Upper lobe of right lung (tissue), 1 donor: ENCODE measurements at places on chromosomes 16 and 17.
A peak's percentile ranks its signal among the peaks of the same experiment; 100 is the strongest.

- DNase-seq = no peak
These were observed 12.1 kb upstream of the EDC4 start for GRCh38 chr16:67860589-67861398.

DNA sequence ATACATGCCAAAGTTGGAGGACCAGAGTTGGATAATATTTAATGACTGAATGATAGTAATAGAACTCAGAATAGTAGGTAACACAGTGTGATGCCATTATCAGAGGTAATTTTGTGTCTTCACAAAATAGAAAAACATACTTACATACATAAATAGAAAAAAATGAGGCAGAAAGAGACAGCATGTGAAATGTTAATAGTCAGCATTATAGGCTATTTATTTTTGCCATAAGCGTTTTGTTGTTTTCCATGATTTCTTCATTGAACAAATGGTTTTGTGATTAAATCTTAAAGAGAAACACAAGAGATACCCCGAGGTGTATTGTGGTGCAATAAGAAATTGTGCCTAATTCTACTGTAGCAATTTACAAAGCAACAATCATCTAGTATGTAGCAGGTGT lies 626.3 kb downstream of the KCNJ2 start:
- no peak for DNase-seq

- no peak for DNase-seq
These were observed 37.4 kb upstream of the DLX4 start for GRCh38 chr17:49931416-49932137.

GRCh38 chr17:59107306-59107670 lies 608 bp upstream of the TRIM37 start:
- DNase-seq = no peak

DNA sequence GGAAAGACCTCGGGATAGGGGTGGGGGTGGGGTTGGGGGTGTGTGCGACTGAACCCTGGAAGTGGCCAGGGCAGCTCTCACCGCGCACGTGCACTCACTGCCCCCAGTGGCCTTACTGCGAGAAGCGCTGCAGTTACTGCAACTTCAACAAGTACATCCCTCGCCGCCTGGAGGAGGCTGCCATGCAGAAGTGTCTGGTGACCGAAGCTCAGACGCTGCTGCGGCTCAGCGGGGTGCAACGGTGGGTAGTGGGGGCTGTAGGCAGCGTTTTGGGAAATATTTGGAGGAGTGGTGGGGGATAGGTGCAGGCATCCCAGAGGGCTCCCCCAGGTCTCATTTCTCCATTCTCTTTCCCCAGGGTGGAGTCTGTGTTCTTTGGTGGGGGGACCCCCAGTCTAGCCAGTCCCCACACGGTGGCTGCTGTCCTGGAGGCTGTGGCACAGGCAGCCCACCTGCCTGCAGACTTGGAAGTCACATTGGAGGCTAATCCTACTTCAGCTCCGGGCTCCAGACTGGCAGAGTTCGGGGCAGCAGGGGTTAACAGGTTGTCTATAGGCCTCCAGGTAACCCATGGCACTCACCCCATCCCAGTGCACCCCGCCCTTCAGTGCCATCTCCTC lies 972 bp downstream of the RSAD1 start:
- DNase-seq = peak; percentile 90

DNA sequence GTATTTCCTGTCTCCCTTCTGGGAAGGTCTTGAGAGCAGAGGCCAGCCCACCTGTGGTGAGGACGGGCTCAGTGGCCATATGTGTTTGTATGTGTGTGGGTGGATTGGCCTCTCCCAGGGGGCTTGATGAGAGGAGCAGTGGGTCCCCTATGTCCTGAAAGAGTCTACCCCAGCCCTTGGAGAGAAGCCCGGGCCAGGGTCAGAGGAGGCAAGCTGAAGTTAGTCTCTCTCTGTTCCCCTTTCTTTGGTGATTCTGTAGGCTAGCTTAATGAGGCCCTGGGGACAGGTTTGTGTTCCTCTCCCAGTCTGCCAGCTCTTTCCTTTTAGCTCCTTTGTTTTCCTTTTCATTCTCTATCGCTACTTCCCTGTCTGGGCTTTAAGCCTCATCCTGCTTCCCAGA lies 23.8 kb upstream of the NFATC3 start:
- DNase-seq = no peak

- peak; percentile 88 for DNase-seq
These were observed 56.6 kb upstream of the GSE1 start for GRCh38 chr16:85556456-85557082.

DNA sequence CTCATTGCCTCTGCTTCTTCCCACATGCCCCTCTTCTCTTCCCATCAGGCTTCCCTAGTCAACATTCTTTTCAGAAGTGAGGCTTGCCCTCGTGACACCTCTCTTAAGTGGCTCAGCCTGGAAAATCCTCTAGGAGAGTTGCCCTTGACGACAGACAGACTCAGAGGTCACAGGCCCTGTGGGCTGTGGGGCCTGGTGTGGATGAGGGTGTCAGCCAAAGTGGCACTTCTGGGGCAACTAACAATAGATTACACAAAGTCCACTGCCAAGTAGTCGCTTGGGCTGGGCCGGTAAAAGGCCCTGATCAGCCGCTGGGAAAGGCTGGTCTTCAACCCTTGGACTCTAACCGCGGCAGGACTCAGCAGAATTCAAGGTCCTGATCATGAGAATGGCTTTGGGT lies 33.7 kb upstream of the METTL16 start:
- peak; percentile 80 for DNase-seq

GRCh38 chr16:52758473-52758855 lies 211.5 kb upstream of the TOX3 start:
- no peak for DNase-seq

- peak; percentile 87 for DNase-seq
These were observed at the start of gene ARHGAP27 for GRCh38 chr17:45432405-45433158. TSS of gene ARHGAP27 (minus strand) at chr17:45432870. CDS start at chr17:45430279, 2,591 bp downstream.

- no peak for DNase-seq
These were observed 93.2 kb upstream of the TOB1 start for GRCh38 chr17:50959341-50959740.

GRCh38 chr17:71184716-71185115 lies 936.1 kb upstream of the SOX9 start:
- no peak for DNase-seq

GRCh38 chr17:9285602-9286427 lies 264.5 kb downstream of the NTN1 start:
- DNase-seq = no peak

DNA sequence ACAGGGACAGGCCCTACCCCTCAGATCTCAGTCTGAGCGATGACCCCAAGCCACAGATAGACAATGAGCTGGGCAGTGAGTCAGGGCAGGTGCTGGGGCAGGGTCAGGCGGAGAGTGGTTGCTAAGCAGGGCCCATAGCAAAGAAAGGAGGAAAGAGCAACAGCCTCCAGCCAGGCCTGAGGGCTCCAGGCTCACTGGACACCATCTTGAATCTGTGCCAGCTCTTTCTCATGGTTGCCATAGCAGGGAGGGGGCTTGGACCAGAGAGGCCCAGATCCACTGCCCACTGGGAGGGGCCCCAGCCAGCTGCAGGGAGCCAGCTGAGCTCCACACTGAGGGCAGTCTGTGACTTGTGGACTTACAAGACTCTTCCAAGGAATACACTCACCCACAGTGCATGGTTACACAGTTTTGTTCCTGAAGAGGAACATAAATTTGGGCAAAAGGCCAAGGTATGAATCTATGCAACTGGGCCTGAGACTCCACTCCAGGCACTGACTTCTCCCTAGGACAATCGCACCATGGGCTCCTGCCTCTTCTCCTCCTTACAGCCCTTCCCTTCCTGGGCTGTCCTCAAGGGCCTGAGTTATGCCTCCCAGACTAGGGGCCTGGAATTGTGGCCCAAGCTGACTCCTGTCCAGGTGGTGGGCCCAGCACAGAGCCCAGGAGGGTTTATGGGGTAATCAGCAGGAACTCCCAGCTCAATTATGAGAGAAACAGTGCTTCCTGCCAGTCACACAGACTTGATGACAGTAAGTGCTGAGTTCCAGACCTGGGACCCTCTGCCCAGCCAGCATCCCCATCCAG lies 59.9 kb downstream of the BEAN1 start:
- DNase-seq = no peak

DNA sequence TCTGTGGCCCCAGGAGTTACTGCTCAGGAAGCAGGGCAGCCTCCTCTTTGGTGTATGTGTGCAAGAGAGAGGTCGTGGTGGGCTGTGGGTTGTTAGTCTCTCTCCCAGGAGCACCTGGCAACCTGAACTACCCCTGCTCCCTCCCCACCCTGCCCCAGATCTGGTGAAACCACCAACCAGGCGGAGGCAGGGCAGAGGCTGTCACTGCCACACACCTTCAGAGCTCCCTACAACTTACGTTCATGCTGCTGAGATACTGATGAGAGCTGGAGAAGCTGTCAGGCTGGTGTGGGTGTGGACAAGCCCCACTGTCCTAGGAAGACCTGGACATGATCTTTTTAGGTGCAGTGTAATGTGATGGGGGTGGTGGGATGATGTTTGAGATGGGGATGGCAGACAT lies 24.3 kb downstream of the GOSR2 start:
- DNase-seq = no peak

- no peak for DNase-seq
These were observed 147.9 kb downstream of the MAF start for GRCh38 chr16:79452671-79453070.

DNA sequence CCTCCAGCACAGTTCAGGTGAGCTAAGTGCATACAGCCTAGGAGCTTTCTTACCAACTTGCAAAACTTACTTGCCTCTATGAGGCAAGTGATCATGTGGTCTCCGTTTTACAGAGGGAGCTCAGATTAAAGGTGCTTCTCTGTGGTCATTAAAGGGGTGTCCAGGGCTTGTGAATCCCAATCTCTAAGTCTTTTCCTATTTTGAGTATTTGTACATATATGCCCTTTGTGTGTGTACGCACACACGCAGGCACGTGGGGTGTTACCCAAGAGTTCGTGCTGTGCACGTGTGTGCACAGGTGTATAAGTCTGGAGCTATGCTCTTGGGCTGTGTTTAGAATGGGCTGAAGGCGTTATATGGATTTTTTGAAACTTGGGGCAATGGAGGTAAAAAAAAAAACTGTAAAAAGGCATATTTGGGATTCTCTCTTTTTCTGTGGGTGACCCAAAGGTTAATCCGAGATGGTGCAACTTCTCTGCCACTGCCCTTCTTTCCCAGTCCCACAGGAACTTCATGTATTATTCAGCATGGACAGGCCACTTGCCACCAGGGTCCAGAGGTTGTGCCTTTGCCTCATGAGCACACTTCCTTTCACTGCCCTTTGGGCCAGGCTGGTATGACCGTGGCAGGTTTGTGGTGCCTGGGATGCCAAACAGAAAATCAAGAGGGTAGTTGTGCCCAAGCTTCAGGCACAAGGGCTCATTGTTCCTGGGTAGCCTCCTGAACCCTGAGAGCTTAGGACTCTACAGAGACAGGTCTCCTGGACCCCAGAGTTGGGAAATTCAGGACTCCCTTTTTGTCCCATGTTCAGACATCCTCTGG lies 1.5 kb downstream of the ABCC3 start:
- DNase-seq = no peak

GRCh38 chr17:44794851-44795413 lies 35.2 kb downstream of the GJC1 start:
- peak; percentile 38 for DNase-seq

DNA sequence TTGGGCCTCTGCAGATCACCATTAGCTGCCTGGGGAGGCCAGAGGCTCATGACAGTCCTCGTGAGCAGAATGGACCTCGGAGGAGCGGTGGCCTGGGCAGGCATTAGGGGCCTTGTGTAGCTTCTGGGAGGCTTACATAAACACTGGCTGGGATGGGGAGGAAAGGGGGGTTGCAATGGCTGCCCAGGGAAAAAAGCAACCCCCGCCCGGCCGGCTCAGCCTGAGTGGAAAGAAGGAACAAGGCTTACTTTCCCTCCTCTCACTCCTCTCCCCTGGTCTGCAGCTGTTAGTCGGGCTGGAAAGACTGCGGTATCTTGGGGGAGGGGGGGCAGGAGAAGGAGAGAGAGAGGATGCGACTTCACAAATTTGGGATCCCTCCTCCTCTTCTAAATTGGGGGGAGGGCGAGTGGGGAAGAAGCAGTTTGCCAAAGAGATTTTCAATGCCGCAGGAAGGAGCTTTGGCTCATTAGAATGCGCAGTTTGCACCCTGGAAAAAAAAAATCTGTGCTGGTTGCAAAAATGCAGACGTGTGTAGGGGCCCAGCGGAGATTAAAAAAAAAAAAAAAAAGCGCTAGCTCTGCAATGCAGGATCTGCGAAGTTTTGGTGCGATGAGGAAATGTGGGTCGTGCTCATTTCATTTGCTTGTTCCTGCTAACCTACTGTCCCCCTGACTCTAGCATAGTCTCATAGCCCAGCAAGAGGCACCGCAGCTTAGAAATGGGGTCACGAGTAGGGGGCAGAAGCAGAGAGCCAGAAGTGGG lies 6.6 kb upstream of the NR1D1 start:
- DNase-seq = no peak

GRCh38 chr16:72198771-72199201 lies 26.8 kb upstream of the PMFBP1 start:
- no peak for DNase-seq

- DNase-seq = no peak
These were observed 5.1 kb upstream of the SPAG7 start for GRCh38 chr17:4972752-4973151.

DNA sequence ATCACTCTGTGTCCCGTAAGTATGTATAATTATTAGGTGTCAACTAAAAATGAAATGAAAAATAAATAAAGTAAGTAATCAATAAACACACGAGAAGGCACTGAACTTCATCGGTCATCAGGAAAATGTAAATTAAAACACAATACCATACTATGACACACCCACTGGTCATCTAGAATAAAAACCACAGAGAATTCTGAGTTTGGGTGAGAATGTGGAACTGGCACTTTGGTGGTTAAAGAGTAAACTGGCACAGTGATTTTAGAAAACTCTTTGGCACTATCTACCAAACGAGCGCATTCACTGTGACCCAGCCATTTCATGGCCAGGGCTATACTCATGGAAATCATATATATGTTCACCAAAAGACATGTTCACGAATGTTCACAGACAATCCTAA lies 98.2 kb downstream of the HS3ST3A1 start:
- no peak for DNase-seq

DNA sequence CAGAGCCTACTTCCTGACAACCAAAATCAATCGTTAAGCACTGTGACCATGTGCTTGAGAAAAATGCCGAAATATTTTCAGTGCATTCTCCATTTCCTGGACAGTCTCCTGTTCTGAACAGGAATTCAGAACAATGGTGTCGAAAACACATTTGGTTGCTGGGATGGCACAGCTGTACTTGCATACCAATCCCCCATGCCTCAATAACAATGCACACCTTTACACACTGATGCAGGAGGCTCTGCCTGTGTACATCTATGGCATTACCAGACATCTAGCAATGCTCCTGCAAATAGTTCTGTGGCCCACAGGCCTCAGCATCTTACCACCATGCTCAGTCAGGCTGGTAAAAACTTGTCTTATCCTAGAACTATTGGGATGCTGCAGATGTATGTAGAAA lies 6.2 kb downstream of the CHTF8 start:
- DNase-seq = no peak

DNA sequence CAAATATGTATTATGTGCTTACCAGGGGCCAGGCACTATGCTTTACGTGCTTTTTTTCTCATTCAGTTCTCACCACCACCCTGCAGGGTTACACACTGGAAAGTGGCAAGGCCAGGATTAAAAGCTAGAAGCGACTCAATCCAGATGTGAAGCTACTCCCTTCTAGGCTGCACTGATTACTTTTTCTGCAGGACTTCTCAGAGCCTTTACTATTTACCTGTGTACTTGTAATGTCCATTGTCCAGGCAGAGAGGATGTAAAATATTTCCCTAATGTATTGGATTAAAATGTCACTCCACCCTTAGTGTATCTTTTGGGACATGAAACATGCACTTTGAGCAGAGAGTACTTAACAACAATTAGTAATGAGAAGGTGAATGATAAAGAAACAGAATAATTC lies 287.5 kb upstream of the EEF2KMT start:
- no peak for DNase-seq
